ENCODE measurements at places on chromosomes 5 and 9. TPM values are rescaled to one million over a fixed set of nuclear protein-coding genes. Genes with fewer than 3 reads are reported as not detected.

SLC6A3 gene
- total RNA-seq: not detected

GABRA1 gene
- not detected for total RNA-seq

MYMK gene
- total RNA-seq: not detected

MRPL50 gene
- total RNA-seq: 5.1 TPM

PCDHGA7 gene
- 0.26 TPM for total RNA-seq

ADRB2 gene
- total RNA-seq: 60.7 TPM

DAB2 gene
- 36.9 TPM for total RNA-seq

FAM151B gene
- 0.21 TPM for total RNA-seq

CDKN2AIPNL gene
- 15.5 TPM for total RNA-seq

PCDHA10 gene
- not detected for total RNA-seq

FBXL7 gene
- total RNA-seq: not detected

- no peak for DNase-seq
These were observed 114.0 kb downstream of the ADAMTS2 start for GRCh38 chr5:179231309-179231708.

DNA sequence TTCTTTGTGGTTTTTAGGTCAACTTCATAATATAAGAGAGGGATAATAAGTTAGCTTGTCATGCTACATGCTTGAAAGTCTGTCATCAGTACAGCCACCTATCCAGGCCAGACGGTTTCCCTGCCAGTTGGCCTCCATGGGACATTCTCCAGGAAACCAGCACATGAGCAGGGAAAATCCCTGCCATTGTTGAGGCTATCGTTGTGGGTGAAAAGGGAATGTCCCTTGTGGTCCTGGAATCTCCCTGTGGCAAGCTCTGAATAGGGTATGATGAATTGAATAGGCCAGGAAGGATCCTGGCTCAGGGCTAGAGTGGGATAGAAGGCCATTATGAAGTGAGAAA lies 12.3 kb downstream of the F2RL1 start:
- DNase-seq: no peak

GRCh38 chr5:143428155-143428554 lies 24.7 kb upstream of the NR3C1 start:
- DNase-seq: no peak

GRCh38 chr9:113800276-113800675 lies 75.8 kb upstream of the ZNF618 start:
- DNase-seq: no peak

DNA sequence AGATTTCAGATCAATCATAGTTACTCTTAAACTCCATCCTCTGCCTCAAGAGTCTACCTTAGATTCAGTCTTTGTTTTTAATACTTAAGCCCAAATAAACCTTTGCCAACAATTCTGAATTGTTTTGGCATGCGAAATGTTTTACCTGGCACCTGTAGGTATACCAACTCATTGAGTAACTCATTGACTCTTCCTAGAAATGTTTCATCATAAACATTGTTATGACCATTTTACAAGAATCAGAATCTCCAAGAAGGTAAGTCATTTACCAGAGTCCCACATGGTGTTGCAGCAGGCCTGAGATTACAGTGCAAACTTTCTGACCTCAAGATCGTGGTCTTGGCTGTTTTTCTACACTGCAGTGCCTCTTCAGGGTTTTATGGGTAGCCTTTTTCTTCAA lies 750.4 kb downstream of the BRINP1 start:
- no peak for DNase-seq

DNA sequence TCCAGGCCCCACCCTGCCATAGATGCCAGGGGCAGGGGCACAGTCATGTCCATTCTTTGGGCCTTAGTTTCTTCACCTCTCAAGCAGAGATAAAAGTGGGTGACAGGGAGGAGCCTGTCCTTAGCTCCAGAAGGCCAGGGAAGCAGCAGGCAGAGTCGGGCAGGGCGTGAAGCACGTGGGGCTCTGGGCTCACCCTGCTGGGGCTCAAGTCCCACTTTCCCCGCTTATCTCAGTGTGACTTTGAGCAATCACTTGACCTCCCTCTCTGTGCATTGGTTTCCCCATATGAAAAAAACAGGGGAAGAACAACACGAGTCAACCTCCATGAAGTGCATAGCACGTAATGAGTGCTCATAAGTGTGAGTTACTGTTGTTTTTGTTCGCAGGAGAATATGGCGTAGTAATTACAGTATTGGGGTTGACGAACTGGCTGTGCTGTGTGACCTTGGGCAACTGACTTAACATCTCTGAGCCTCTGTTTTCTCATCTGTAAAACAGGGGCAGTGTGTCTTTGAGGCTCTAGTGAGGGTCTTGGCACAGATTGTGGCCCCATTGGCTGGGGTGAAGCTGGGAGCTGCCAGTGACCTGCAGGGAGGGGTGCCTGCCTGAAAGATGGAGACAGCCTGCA lies 39.9 kb upstream of the HAND1 start:
- DNase-seq: no peak

GRCh38 chr9:81522716-81523551 lies 166.4 kb downstream of the TLE1 start:
- no peak for DNase-seq

DNA sequence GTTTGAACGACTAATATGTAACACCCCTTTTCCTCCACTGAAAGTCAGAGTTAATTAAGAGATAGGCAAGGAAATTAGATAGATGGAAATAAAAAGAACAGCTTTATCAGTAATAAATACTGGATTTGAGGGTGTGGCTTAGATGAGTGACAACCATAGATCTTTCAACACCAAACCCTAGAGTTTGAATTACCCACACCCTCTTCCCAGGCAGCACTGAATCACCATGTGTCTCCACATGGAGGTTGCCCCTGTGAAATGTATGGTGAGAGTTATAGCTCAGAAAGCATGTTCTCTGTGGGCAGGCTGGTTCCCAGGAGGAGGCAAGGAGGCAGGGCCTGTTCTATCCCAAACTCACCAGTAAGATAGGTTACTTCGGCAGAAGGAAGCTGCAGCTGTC lies 69.7 kb downstream of the TMEM174 start:
- no peak for DNase-seq

GRCh38 chr5:9540791-9541190 lies 5.1 kb downstream of the SEMA5A start:
- no peak for DNase-seq

- DNase-seq: no peak
These were observed 20.4 kb downstream of the S1PR3 start for GRCh38 chr9:89011683-89012082.

DNA sequence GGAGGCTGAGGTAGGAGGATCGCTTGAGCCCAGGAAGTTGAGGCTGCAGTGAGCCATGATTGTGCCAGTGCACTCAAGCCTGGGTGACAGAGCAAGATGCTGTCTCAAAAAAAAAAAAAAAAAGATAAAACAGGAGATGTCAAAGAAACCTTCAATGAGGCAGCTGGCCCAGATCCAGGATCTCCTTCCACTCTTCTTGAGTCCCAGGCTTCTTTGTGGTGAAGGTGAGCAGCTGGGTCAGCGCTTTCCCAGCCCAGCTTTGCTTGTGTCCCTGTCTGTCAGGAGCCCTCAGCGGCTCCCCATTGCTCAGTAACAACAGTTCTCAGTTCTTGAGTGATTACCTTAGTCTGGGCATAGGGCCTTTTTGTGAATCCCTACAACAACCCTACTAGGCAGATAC lies 69.4 kb upstream of the PSD2 start:
- no peak for DNase-seq

- DNase-seq: no peak
These were observed 39.2 kb upstream of the PCA3 start for GRCh38 chr9:76725011-76725546.

DNA sequence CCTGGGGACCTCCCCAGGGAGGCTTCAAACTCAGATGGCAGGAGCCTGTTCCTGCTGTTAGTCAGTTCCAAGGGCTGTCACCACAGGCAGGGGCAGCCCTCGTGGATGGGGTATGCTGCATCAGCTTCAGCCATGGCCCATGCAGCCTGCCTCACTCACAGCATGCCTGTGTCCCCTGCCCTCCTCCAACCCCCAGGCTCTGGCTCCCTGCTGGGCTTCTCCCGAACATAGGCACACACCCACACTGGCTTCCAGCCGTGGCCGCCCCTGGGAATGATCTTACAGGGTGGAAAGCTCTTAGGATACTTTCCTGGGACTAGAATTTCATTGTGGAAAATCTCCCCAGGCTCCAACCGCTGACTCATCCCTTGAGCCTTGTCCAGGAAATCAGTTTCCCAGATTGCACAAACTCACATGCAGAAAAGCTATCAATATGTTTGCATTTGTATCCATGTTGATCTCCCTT lies 163.8 kb downstream of the SEC61B start:
- DNase-seq: no peak

- DNase-seq: no peak
These were observed 234.2 kb upstream of the PANK3 start for GRCh38 chr5:168813184-168813968.

DNA sequence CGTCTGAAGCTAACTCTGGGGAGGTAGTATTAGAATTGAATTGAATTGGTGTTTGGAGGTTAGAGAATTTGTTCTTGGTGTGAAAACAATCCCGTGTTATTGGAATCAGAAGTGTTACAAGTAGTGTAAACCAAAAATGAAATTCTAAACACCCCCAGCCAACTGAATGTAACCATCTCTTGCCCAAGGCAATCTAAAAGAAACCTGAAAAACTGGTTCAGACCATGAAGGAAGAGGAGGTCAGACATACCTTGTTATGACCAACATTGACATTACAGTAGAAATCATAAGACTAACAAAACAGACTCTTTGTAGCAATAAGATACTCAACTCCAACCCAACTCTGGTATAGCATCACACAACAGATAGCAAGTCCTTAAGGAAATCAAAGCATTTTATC lies 159.0 kb downstream of the TUSC1 start:
- no peak for DNase-seq

GRCh38 chr9:125472926-125473701 lies 211.5 kb downstream of the GAPVD1 start:
- DNase-seq: no peak

DNA sequence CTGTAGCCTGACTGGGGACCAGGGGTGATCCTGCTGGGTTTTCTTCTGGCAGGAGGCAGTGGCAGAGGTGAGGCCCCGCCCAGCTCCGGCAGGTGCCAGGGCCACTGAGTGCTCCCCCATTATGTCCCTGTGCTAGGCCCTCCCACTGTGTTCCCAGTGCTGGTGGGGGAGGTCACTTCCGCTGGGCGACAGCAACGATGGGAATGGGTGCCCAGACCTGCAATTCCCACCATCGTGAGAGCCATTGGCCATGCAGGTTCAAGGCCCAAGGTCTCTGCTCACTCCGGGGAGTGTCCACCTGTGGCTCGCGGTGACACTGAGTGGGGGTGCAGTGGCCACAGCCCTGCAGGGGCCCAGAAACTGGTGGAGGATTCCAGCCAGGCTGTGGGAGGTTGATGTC lies 98.6 kb downstream of the RXRA start:
- no peak for DNase-seq

DNA sequence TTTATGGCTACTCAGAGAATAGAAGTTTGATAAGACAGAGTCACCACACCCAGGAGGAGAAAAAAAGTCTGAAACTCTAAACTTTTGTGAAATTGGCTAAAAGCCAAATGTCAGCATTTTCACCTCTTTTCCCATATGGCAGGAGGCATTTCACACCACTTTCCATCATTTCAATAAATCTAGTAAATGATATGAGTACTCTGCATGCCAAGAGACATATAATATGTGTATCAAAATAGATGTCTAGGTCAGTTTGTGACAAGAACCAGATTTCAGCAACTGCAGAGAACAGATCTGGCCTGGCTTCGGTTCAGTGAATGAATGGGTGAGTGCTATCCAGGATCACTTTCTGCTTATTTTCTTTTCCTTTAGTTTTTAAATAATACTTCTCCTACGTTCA lies 470.8 kb downstream of the ENC1 start:
- no peak for DNase-seq

- no peak for DNase-seq
These were observed 59.2 kb downstream of the MEGF9 start for GRCh38 chr9:120655005-120655622.

DNA sequence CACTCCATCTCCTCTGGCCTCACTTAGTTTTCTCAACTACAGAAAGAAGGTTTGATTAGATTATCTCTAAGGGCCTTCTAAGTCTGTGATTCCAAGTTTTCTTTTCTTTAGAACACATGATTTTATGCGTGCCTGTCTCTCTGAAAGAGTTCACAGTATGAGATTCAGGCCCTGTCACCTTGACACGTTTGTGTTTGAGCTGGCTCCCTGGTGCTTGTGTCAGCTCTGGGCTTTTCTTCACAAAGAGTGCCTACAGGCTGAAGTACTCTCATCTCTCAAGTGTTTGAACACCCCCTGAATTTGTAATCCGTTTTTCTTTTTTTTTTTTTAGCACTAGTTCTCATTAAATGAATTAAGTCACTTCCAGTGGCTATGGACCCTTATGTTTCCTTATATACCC lies 306.9 kb upstream of the C9orf72 start:
- no peak for DNase-seq

GRCh38 chr9:116809656-116810055 lies 122.6 kb downstream of the TRIM32 start:
- no peak for DNase-seq

- no peak for DNase-seq
These were observed 81.3 kb downstream of the GADD45G start for GRCh38 chr9:89686126-89686525.

- no peak for DNase-seq
These were observed 8.3 kb downstream of the N4BP3 start for GRCh38 chr5:178121391-178122276.

GRCh38 chr5:176497852-176498251 lies 39.4 kb downstream of the RNF44 start:
- no peak for DNase-seq

Data from natural killer cell (primary cell).